ENCODE measurements at places on chromosomes 7 and 10. TPM values are rescaled to one million over a fixed set of nuclear protein-coding genes. Genes with fewer than 3 reads are reported as not detected.

The FAM221A gene
- total RNA-seq = 4.1 TPM

The MPP7 gene
- total RNA-seq = 9.7 TPM

The SLC16A12 gene
- 2.3 TPM for total RNA-seq

The RAPGEF5 gene
- 29.8 TPM for total RNA-seq

The GRM8 gene
- total RNA-seq = not detected

The SCIN gene
- 0.10 TPM for total RNA-seq

The SLC26A5 gene
- not detected for total RNA-seq

The PBLD gene
- total RNA-seq = 3.1 TPM

The RNLS gene
- total RNA-seq = 13.6 TPM

The SFRP4 gene
- 3.0 TPM for total RNA-seq

The CYP3A4 gene
- 0.32 TPM for total RNA-seq

The GPR85 gene
- 1.9 TPM for total RNA-seq

The CDC14C gene
- total RNA-seq = not detected

The OPALIN gene
- not detected for total RNA-seq

The TMEM254 gene
- 5.4 TPM for total RNA-seq

The INMT gene
- 47.7 TPM for total RNA-seq

The UCN3 gene
- total RNA-seq = not detected

The TAS2R16 gene
- total RNA-seq = not detected

The TSPAN15 gene
- 11.0 TPM for total RNA-seq

The MUC3A gene
- 0.76 TPM for total RNA-seq

The NUTM2A gene
- total RNA-seq = 1.9 TPM

The TMEM273 gene
- total RNA-seq = 29.5 TPM

The MYL10 gene
- not detected for total RNA-seq

The ADAM12 gene
- total RNA-seq = 7.9 TPM
